ENCODE measurements at places on chromosomes 12 and 14.
A peak's percentile ranks its signal among the peaks of the same experiment; 100 is the strongest.

DNA sequence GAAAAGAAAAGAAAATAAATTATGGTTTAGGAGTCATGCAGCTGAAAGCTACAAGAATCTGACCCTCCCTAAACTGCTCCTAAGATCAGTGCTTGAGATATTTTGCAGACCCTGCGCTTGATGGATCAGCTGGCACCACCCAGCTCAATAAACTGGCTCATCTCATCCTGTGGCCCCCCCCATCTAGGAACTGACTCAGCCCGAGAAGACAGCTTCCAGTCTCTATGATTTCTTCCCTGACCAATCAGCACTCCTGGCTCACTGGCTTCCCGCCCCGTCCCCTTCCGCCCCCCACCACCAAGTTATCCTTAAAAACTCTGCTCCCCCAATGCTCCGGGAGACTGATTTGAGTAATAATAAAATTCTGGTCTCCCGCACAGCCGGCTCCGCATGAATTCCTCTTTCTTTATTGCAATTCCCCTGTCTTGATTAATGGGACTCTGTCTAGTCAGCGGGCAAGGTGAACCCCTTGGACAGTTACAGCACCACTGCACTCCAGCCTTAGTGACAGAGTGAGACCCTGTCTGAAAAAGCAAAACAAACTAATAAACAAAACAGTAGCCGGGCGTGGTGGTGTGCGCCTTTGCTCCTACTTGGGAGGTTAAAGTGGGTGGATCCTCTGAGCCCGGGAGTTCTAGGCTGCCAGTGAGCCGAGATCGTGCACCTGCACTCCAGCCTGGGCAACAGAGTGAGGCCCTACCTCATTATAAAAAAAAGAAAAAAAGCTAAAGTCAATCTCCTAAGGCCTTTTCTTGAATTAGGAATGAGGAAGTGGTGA, 24.5 kb upstream of the SPTLC2 start:
- DNase-seq: no peak

DNA sequence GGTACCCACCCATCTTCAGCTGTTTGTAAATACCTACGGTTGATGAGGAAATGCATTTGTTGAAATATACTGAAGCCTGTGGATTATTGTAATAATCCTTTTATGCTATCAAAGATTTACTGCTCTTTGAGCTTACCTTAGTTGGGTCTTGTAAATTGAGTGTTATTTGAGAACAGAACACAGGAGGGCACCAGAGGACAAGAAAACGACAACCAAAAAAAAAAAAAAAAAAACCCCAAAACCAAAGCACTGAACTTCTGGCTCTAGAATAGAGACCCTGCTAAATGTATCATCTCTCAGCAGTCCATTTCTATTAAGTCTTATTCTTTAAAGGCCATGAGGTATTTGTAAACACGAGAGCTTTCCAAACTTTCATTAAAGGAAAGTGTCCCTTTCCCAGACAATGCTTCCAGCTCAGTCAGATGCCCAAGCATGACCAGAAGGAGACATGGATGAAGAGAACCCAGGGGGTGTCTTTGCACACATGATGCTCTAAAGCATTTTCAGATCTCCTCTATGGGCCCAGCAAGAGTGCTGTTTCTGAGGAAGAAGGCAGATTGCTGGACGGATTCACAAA, 763.9 kb downstream of the NRXN3 start:
- DNase-seq: no peak

GRCh38 chr14:80959496-80959895, 4.1 kb downstream of the TSHR start:
- peak; percentile 62 for DNase-seq

GRCh38 chr12:56816491-56816890, 53.4 kb downstream of the HSD17B6 start:
- DNase-seq: no peak

DNA sequence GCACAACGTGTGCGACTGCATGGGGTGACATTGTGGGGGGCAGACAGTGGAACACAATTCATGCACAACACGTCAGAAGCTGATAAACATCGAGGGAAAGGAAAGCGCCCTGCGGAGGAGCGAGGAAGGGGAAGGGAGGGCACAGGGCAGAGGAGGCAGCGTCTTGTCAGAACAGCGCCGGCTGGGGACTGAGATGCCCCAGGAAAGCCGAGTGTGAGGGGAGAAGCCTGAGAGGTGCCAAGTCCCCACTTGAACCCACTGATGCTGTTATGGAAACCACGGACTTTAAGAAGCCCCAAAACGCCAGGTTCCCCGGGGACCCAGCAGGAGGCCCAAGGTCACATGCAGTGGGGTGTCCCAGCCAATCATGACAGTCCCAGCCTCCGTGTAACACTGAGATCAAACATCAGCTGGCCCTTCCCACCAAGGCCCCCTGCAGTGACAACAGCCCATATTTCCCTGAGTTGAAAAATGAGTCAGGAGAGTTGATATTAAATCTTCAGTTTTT, 70.0 kb downstream of the GALNT9 start:
- no peak for DNase-seq

Measured in activated naive CD4-positive, alpha-beta T cell treated with Interleukin-2 at 50 U/mL for 16 hours (primary cell).